Stromal cell of bone marrow (primary cell): ENCODE measurements at places on chromosomes 7 and 10.

- DNase-seq, result no peak
Measured at GRCh38 chr7:104820836-104821535, 193.0 kb upstream of the KMT2E start.

- DNase-seq, result no peak
Measured at GRCh38 chr7:293681-294439, 3.9 kb downstream of the FOXL3 start.

- no peak for DNase-seq
Measured at GRCh38 chr7:73766556-73767229, 3.4 kb downstream of the CLDN3 start.

- DNase-seq, result peak; percentile 70
Measured at GRCh38 chr7:128217030-128217805, 23.9 kb upstream of the LEP start.

- no peak for DNase-seq
Measured at GRCh38 chr10:60252688-60253087, 137.0 kb downstream of the ANK3 start.

GRCh38 chr7:38375453-38375852, 102.0 kb upstream of the TARP start:
- no peak for DNase-seq

DNA sequence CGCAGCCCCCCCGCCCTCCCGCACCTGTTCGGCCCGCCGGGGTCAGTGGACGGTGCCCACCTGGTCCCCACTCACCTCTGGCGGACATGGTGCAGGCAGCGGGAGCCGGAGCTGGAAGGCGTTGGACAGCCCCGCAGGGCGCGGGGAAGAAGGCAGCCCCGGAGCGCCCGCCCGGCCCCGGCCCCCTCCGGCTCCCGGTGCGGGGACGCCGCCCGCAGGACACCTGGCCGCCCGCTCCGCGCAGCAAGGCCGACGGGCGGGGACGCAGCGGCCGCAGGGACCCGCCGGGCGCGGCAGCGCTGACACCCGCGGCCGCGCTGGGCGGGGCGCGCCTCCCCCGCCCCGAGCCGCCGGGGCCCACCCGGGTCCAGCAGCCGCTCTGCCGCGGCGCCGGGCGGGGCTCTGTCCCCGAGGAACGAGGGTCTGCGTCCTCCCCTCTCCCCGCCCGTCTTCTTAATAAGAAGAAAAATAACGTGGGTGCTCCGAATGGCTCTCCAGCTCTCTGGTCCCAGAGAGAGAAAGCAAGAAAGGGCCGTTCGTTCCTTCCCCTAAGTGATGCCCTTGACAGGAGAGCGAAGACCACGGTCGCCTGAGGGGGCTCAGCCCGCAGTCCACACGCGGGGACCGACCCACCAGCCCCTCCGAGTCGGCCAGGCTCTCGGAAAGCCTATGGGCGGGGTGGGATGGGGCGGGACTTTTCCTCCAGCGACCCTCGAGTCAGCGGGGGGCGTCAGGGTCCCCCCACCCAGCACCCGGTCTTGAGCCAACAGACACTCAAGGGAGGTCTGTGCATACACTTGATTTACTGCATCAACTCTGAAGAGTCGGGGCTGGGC, 53.4 kb upstream of the FHIP2A start:
- DNase-seq, result no peak

DNA sequence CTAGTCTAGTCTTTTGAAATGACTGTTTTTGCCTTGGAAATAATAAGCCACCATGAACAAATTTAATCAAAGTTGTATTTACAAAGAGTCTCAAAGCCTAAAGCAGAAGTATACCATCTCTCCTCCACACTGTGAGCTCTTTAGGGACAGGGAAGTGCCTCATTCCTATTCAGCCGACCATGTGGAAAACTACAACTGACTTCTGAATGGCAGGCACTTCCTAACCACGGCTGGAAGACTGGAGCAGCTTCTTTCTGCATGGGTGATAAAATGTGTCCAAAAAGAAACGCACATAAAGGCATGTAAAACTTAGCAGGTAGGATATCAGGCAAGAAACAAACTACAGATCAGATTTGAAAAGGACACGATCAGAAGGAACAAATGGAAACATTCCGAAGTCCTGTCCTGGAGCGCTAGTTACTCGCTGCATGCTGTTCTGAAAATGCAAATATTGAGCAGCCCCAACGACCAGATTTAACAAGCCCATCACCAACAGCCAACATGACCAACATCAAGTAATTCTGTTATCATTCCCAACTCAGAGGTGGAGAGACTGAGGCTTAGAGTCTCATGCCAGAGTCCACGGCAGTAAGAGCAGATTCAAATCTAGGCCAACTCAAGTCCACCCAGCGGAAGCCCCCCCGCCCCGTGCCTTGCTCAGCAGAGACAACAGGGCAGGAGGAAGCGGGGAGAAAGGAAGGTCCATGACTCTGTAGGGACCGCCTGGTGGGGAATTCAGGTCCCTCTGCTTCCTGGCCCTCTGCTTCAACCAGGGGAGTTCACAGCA, 26.5 kb downstream of the CTBP2 start:
- no peak for DNase-seq

- peak; percentile 16 for DNase-seq
Measured at GRCh38 chr7:135817583-135817982, 69.0 kb upstream of the FAM180A start.

DNA sequence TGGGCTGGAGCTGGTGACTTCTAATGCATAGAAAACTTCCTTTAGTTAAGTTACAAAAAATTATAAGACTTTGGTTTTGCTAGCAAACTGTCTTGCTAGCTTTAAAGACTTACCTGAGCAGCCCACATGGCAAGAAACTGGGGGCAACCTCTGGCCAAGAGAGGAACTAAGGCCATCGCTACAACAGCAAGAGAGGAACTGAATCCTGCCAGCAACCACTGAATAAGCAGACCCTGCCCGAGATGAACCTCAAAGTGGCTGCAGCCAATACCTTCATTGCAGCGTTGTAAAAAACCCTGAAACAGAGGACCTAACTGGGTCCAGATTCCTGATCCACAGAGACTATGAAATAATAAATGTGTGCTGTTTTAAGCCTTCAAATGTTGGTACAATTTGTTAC, 54.6 kb upstream of the STARD3NL start:
- DNase-seq, result no peak

DNA sequence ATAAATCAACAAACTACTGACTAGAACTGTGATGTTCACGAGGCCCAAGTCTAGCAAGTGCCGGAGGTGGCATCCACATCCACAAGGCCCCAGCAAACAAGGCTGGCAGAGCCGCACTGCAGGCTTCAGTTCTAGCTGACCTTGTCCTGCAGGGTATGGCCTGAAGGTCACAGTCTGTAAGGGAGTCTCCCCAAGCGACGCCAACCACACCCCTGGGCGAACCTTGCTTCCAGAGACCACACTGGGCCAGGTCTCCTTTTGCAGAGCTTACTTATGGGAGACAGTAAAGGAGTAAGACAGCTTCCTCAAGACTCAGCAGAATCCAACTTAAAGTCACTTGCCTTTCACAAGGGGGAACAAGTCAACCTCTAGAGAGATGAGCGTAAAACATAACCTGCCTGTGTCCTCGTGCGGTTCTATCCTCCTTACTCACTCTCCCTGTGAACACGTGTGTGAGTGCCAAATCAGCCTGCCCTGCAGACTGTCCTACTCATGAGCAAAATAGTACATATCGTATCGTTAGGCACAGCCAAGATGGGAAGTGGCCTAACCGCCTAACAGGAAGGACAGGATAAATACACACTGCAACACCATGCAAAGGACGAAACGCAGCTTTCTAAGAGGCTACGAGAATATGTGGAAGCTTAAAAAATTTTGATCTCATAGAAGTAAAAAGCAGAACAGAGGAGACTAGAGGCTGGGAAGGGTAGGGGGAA, 22.7 kb downstream of the FAM53B start:
- no peak for DNase-seq

GRCh38 chr7:91832493-91833045, 47.9 kb downstream of the MTERF1 start:
- DNase-seq, result no peak

- peak; percentile 86 for DNase-seq
Measured at GRCh38 chr7:116561697-116562483, 37.1 kb downstream of the CAV1 start.

GRCh38 chr10:131475043-131475442, 163.5 kb upstream of the TCERG1L start:
- DNase-seq, result no peak

DNA sequence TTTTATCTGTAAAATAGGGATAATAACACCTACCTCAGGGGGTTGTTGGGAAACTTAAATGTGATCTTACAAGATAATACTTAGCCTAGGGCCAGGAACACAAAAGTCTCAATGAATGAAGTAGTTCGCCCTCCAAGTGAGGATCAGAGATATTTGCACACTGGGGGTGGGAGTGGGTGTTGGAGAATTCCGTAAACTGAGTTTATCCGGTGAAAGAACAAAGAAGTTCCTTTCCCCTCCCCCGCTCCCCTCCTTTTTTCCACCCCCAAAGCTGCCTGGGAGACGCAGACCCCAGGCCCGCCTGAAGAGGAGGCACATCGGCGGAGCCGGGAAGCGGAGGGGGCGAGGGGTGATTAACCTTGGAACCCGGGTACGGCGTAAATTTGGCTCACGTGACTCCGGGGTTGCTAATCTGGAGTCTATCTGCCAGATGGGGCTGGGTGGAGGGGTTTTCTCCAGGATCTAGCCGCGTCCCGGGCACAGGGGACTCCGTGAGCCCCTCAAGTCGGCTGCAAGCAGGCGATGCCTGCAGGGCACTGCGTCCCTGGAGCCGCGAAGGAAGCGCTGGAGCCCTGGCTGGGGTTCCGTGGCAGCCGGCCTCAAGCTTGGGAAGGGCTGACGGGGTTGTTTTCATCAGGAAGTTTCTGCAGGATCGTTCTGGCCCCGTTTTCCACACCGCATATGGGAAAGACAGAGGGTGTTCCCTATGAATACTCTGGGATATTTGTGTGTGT, 1.4 kb upstream of the PODXL start:
- no peak for DNase-seq

- no peak for DNase-seq
Measured at GRCh38 chr7:127516320-127516719, 69.1 kb downstream of the GCC1 start.
